Mesothelial cell of epicardium (in vitro differentiated cells): ENCODE measurements at places on chromosomes 4 and X. TPM values are rescaled to one million over a fixed set of nuclear protein-coding genes. Genes with fewer than 3 reads are reported as not detected.

The SYTL5 gene
- 1.7 to 2.6 TPM (median 2.2 TPM) in 3 replicates for total RNA-seq

The TMEM47 gene
- 11.1 to 11.8 TPM (median 11.8 TPM) in 3 replicates for total RNA-seq

The LRIT3 gene
- 0.14 to 0.29 TPM (median 0.16 TPM) in 3 replicates for total RNA-seq

The UCP1 gene
- not detected in 3 replicates for total RNA-seq

- no peaks in the 10 kb centered on the region for H3K27me3 ChIP-seq
- DNase-seq, result no peak
- H3K36me3 ChIP-seq, result no peaks in the 10 kb centered on the region
- H3K27ac ChIP-seq, result no peak overlapping the region
- H3K4me1 ChIP-seq, result peaks cover 6% of the 10 kb centered on the region
Measured at GRCh38 chrX:769796-770195, 139.2 kb downstream of the SHOX start.

GRCh38 chrX:24027985-24028384 lies 999 bp upstream of the KLHL15 start:
- no peak overlapping the region for H3K4me3 ChIP-seq
- H3K4me1 ChIP-seq, result peaks cover 24% of the 10 kb centered on the region
- H3K27me3 ChIP-seq, result no peaks in the 10 kb centered on the region
- H3K27ac ChIP-seq, result no peak overlapping the region
- H3K36me3 ChIP-seq, result peaks cover 2% of the 10 kb centered on the region

GRCh38 chr4:156497486-156497885 lies 474.1 kb downstream of the PDGFC start:
- H3K36me3 ChIP-seq, result no peaks in the 10 kb centered on the region
- DNase-seq, result no peak
- no peaks in the 10 kb centered on the region for H3K4me1 ChIP-seq
- H3K27me3 ChIP-seq, result no peaks in the 10 kb centered on the region

- peaks cover 3% of the 10 kb centered on the region for H3K36me3 ChIP-seq
- DNase-seq, result no peak
- H3K4me1 ChIP-seq, result no peaks in the 10 kb centered on the region
Measured at GRCh38 chrX:46662188-46662958, 88.8 kb downstream of the CHST7 start.

DNA sequence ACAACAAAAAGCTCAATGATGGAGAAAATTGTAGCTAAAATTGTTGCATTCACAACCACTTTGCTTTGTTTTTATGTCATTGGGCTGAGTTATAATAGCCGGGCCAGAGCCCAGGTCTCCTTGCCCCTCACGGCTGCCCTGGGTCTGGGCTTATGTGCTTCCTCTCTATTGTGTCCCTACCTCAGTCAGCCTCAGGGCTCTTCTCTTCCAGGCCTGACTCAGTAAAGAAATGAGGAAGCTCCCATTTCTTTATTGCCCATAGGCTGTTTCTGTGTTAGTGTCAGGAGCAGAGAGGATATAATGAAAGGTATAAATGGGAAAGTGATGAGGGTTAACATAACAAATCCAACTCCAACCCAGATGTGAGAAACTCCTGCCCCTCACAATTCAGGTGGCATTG lies 18.0 kb downstream of the BST1 start:
- no peak for DNase-seq
- no peak overlapping the region for H3K4me3 ChIP-seq
- peaks cover 24% of the 10 kb centered on the region for H3K4me1 ChIP-seq
- no peaks in the 10 kb centered on the region for H3K27me3 ChIP-seq
- no peaks in the 10 kb centered on the region for H3K36me3 ChIP-seq

DNA sequence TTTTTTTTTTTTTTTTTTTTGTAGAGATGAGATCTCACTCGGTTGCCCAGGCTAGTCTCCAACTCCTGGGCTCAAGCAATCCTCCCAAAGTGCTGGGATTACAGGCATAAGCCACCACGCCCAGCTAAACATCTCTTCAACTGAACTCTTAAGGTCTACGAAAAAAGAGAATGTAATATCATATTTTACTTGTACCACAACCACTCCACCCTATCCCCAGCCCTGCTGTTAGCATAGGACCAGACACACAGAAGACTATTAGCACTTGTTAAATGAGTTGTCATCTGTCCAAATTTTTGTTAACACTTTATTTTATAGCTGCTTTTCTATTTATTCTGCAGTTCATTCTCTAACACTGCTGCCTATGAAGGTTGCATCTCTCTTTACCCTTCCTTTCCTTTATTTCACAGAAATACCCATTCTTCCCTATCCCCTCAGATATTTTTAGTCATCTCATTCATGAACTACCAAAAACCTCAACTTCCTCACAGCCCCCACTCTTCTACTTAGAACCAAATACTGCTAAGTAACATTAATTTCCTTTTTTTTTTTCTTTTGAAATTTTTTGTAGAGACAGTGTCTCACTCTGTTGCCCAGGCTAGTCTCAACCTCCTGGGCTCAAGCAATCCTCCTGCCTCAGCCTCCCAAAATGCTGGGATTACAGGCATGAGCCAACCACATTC lies 10.1 kb downstream of the SNX12 start:
- H3K27ac ChIP-seq, result no peak overlapping the region
- H3K4me1 ChIP-seq, result no peaks in the 10 kb centered on the region
- H3K27me3 ChIP-seq, result no peaks in the 10 kb centered on the region
- H3K36me3 ChIP-seq, result peaks cover 12% of the 10 kb centered on the region
- DNase-seq, result no peak

DNA sequence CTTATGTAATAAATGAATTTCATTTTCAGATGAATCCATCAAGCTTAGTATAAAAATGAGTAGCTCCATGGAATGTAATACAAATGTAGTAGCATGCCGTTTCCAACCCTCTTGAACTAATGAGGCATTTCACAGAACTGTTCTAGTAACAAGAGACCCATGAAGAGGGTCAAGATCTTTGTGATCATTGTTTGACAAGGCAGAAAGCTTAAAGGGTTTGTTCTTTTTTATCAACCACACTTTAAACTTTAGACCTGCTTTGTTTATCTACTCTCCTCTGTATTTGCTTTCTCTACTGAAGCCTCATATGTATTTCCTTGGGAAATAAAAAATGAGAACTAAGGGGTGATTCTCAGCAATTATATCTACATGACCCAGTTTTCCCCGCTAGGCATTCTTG lies 513.9 kb downstream of the ARAP2 start:
- DNase-seq, result no peak
- no peaks in the 10 kb centered on the region for H3K27me3 ChIP-seq
- H3K36me3 ChIP-seq, result no peaks in the 10 kb centered on the region
- H3K27ac ChIP-seq, result no peak overlapping the region
- no peak overlapping the region for H3K4me3 ChIP-seq

DNA sequence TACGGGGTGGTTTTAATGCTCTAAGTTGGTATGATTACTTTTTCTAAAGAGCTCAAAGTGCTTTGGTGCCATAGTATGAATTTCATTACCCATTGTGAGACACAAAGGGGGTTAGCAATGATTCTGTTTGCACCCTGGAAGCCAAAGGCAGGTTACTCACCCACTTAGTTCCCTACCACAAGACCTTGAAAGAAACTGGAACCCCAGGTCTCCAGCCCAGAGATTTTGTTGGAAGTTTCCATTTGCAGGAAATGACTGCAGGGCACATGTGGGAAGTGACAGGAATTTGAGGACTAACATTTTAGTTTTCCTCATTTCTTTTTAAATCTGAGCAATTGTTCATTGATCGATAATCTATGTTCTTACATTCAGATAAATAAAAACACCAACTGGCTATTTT lies 1.8 kb upstream of the HS3ST1 start:
- H3K36me3 ChIP-seq, result no peaks in the 10 kb centered on the region
- no peak overlapping the region for H3K27ac ChIP-seq
- peaks cover 22% of the 10 kb centered on the region for H3K4me1 ChIP-seq
- H3K4me3 ChIP-seq, result peak overlapping the region; percentile 13

- H3K36me3 ChIP-seq, result peaks cover 36% of the 10 kb centered on the region
- H3K27me3 ChIP-seq, result no peaks in the 10 kb centered on the region
- DNase-seq, result no peak
- no peak overlapping the region for H3K27ac ChIP-seq
- no peak overlapping the region for H3K4me3 ChIP-seq
Measured at GRCh38 chr4:183264614-183265013, 55.5 kb downstream of the CLDN22 start.

DNA sequence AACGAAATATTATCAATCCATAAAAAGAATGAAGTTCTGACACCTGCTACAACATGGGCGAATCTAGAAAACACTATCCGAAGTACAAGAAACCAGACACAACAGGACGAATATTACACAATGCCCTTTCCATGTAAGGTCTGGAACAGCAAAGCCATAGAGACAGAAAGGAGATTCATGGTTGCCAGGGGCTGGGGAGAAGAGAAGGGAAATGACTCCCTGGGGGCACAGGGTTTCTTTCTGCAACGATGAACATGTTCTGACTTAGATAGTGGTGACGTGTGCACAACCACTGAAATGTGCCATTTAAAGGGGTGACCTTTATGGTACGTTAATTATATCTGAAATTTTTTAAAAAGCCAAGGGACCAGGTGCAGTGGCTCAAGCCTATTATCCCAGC lies 28.3 kb downstream of the GPR143 start:
- H3K36me3 ChIP-seq, result peaks cover 3% of the 10 kb centered on the region
- H3K27ac ChIP-seq, result no peak overlapping the region
- no peak for DNase-seq
- H3K27me3 ChIP-seq, result no peaks in the 10 kb centered on the region
- no peak overlapping the region for H3K4me3 ChIP-seq

- H3K27me3 ChIP-seq, result no peaks in the 10 kb centered on the region
- H3K36me3 ChIP-seq, result no peaks in the 10 kb centered on the region
- DNase-seq, result no peak
- H3K4me1 ChIP-seq, result peaks cover 9% of the 10 kb centered on the region
Measured at GRCh38 chr4:113131621-113132020, 82.2 kb downstream of the ANK2 start.

DNA sequence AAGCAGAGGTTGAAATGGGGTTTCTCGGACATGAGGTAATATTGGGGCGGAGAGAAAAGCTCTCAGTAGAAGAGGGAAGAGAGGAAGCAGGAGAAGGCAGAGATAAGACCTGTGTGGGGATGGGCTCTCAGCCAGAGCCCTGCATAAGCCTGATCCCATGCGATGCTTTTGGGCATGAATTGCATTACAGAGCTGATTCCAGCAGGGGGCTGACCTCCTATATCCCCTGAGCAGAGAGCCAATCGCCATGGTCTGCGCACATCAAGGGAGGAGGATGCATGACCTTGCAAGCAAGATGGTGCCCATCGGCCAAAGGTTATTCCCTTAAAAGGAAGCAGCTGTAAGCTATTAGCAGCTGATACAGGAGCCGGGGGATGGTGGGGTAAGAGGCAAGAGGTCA lies 7.6 kb downstream of the ANOS1 start:
- H3K4me1 ChIP-seq, result peaks cover 5% of the 10 kb centered on the region
- DNase-seq, result no peak
- H3K27ac ChIP-seq, result no peak overlapping the region
- H3K36me3 ChIP-seq, result no peaks in the 10 kb centered on the region
- H3K4me3 ChIP-seq, result no peak overlapping the region

- no peak overlapping the region for H3K4me3 ChIP-seq
- no peak overlapping the region for H3K27ac ChIP-seq
- no peak for DNase-seq
- H3K4me1 ChIP-seq, result peaks cover 25% of the 10 kb centered on the region
- H3K36me3 ChIP-seq, result no peaks in the 10 kb centered on the region
Measured at GRCh38 chr4:20421603-20421985, 169.9 kb downstream of the SLIT2 start.

- no peaks in the 10 kb centered on the region for H3K27me3 ChIP-seq
- H3K4me3 ChIP-seq, result no peak overlapping the region
- H3K36me3 ChIP-seq, result no peaks in the 10 kb centered on the region
- peak overlapping the region; percentile 13 for H3K27ac ChIP-seq
- H3K4me1 ChIP-seq, result peaks cover 16% of the 10 kb centered on the region
- DNase-seq, result no peak
Measured at GRCh38 chr4:138037696-138038095, 204.5 kb downstream of the SLC7A11 start.

GRCh38 chr4:159279084-159279483 lies 176.2 kb downstream of the RAPGEF2 start:
- peaks cover 21% of the 10 kb centered on the region for H3K4me1 ChIP-seq
- peaks cover 7% of the 10 kb centered on the region for H3K36me3 ChIP-seq
- no peaks in the 10 kb centered on the region for H3K27me3 ChIP-seq
- no peak overlapping the region for H3K27ac ChIP-seq

DNA sequence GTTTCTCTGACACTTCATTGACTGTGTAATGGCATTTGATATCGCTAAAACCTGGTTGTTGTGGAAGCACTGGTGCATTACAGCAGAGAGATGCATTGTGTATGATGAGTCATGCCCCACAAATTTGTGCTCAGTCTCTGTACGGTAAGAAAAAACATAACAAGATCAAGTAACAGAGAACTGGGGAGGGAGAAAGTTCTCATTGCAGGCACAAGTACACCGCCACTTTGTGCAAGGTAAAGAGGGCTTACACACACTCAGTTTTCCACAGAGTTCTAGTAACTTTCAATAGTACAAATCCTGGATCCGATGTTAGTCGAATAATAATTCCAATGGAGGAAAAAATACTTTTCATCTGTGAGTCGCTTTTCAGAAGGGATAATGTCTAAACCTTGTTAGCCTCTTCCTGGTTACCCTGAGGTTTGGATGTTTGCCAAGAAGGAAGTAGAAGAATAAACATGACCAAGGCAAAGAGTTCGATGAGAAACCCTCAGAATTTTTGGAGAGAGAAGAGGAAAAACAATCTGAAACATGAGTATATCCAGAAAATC lies 512.5 kb upstream of the SLIT2 start:
- no peak for DNase-seq
- peak overlapping the region; percentile 25 for H3K4me3 ChIP-seq
- peak overlapping the region; percentile 96 for H3K27ac ChIP-seq
- no peaks in the 10 kb centered on the region for H3K27me3 ChIP-seq
- peaks cover 65% of the 10 kb centered on the region for H3K4me1 ChIP-seq

DNA sequence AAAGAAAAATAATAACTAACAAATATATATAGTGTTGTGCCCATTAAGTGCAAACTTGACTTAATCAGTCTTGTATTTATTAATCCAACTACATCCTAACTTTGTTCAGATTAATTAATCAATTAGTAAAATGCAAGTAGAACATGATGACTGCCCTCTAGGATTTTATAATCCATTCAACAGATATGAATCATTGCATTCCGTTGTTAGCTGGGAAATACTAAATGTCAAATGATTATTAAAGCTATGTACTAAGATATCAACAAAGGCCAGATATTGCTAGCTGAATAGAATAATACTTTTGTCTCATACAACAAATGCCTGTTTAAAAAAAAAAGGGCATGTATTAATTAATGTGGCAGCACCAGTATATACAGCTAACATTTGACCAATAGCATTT lies 1366.3 kb downstream of the STIM2 start:
- H3K27ac ChIP-seq, result no peak overlapping the region
- H3K4me3 ChIP-seq, result no peak overlapping the region
- DNase-seq, result no peak
- H3K4me1 ChIP-seq, result peaks cover 15% of the 10 kb centered on the region
- H3K36me3 ChIP-seq, result no peaks in the 10 kb centered on the region
- H3K27me3 ChIP-seq, result no peaks in the 10 kb centered on the region

DNA sequence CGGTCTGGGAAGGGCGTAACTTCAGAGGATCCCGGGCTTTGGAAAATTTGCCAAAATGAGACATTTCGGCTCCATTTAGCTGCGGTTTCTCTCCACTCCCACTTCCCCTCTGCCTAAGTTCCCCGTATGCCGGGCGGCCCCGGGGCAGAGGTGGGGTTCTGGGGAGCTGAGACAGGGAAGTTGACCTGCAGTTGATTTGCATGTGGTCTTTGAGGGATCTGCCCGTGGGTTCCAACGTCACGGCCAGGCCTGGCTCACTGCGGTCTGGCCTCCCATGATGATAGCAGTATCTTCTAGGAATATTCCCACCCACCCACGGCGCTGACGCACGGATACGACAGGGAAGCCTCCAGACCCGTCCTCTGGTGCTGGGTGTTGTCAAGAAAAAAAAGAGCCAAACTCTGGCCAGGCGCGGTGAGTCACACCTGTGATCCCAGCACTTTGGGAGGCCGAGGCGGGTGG lies 27.3 kb upstream of the CRLF2 start:
- no peak overlapping the region for H3K27ac ChIP-seq
- DNase-seq, result no peak
- H3K27me3 ChIP-seq, result peaks cover 1% of the 10 kb centered on the region
- no peak overlapping the region for H3K4me3 ChIP-seq
- peaks cover 5% of the 10 kb centered on the region for H3K4me1 ChIP-seq
